Mesenteric fat pad (tissue), 1 donor: ENCODE measurements at places on chromosomes 11 and 22.

GRCh38 chr11:8917157-8917825, 6.3 kb downstream of the AKIP1 start:
- DNase-seq: no peak

- DNase-seq: no peak
These were observed 38.4 kb upstream of the A4GALT start for GRCh38 chr22:42758931-42759629.

DNA sequence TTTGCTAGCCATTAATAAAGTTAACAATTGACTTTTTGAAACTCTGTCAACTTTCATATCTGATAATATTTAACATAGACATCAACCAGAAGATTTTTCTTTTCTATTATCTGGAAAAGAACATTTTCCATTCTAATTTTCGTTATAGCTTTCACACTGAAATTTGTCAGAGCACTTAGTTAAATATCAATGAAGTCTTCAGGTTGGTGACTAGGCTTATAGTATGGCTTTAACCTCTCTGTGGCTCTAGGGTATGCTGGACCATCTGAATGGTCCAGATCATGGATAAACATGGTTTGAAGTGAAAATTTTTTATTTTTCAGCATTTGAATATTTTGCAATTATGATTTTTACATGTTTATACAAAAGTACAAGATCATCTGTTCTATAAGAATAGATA, 548.1 kb downstream of the CNTN5 start:
- DNase-seq: no peak

DNA sequence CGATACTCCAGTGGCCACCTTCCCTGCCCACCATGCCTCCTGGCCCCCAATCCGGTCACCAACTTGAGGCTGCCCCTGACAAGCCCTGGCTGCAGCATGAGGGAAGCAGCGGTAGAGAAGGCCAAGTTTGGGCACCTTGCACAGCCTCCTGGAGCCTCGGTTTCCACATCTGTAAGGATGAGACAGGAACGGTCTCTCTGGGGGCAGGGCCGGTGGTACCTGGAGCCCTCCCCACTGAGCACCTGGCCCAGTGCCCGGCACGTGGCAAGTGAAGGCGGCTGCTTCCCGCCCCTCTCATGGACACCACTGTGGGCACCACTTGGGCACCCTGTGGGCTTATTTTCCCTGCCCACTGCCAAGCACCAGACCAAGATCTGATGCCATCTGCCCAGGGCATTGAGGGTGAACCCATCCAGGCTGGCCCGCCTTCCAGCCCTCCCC, 77.8 kb downstream of the CDKN1C start:
- DNase-seq: peak; percentile 89

DNA sequence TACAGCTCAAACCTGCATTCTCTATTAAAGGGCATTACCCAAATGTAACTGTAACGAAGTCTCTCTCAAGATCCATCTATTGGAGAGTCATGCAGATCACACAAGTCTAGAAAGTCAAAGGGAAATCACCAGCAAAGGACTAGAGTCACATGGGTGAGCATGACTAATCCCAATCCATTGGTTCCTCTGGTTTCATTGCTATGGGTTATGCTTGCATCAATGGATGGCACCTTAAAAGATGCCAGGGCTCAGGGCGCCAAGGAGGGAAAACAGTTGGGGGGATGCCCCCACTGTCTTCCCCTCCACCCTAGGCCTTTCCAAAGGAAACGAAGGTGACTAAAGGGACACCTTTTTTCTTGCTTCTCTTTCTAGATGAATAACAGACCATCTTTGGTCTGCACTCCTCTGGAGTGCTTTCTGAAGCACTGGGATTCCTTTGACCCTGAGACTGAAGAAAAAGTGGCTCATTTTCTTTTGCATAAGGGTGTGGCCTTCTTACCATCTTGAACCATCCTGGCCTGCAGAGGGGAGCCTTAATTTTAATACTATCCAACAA, 8.1 kb downstream of the NXPE4 start:
- DNase-seq: no peak

- DNase-seq: no peak
These were observed 19.1 kb downstream of the RPL3 start for GRCh38 chr22:39300186-39300830.

DNA sequence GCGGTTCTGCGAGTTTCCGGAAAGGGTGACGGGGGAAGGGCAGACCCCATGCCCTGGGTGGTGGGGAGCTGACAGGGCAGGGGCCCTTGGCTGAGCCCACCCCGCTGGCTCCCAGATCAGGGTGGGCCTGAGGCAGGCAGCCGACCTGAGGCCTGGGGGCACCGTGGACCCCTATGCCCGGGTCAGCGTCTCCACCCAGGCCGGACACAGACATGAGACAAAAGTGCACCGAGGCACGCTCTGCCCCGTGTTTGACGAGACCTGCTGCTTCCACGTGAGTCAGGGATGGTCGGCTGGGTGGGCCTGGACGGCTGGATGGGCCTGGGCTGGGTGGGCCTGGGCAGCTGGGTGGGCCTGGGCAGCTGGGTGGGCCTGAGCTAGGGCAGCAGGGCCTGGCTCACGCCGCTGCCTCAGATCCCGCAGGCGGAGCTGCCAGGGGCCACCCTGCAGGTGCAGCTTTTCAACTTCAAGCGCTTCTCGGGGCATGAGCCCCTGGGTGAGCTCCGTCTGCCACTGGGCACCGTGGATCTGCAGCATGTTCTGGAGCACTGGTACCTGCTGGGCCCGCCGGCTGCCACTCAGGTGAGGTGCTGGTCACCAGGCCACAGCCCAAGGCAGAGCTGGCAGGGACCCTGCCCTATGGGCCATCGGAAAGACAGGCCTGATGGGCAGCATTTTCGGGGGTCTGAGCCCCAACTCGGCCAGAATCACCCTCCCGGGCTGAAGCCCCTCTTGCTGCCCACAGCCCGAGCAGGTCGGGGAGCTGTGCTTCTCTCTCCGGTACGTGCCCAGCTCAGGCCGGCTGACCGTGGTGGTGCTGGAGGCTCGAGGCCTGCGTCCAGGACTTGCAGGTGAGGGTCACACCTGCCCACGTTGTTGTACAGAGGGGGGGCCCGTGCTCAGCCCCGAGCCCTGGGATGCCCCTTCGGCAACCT, 1.5 kb downstream of the SYT8 start:
- no peak for DNase-seq

- DNase-seq: no peak
These were observed 21.3 kb downstream of the IZUMO1R start for GRCh38 chr11:94325681-94326080.

- peak; percentile 49 for DNase-seq
These were observed 57.6 kb downstream of the SMIM38 start for GRCh38 chr11:69213316-69213715.
